Renal pelvis (tissue), 12 donors: ENCODE measurements at places on chromosomes 12 and 14. TPM values are rescaled to one million over a fixed set of nuclear protein-coding genes. Genes with fewer than 3 reads are reported as not detected.

Gene ETFBKMT
- polyA plus RNA-seq = 4.8 TPM

Gene OTOGL
- 1.1 TPM for polyA plus RNA-seq

Gene TAS2R10
- polyA plus RNA-seq = 3.1 TPM

Gene RBP5
- polyA plus RNA-seq = 53.2 TPM

Gene CMAS
- polyA plus RNA-seq = 51.1 TPM

Gene SIX6
- not detected for polyA plus RNA-seq

Gene CRIP2
- 153 TPM for polyA plus RNA-seq

Gene VPS33A
- polyA plus RNA-seq = 23.5 TPM
